ENCODE measurements at places on chromosomes 7 and 10.

DNA sequence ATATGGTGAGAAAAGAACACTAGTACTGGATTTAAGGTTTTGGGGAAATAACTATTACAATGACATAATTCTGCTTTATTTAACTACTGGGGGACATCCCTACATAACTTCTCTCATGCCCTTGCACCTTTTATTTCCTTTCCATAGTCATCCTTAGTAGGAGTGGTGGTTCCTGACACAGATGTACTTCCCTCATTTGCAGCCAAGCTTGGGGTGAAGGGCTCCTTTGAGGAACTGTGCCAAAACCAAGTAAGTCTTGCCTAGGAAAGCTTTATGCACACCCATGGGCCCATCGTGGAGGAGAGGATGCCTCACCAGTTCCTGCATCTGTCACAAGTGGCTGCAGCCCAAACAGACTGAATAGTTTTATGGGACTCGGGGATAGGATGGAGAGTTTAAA lies 20.6 kb downstream of the ZDHHC6 start:
- no peak for DNase-seq

DNA sequence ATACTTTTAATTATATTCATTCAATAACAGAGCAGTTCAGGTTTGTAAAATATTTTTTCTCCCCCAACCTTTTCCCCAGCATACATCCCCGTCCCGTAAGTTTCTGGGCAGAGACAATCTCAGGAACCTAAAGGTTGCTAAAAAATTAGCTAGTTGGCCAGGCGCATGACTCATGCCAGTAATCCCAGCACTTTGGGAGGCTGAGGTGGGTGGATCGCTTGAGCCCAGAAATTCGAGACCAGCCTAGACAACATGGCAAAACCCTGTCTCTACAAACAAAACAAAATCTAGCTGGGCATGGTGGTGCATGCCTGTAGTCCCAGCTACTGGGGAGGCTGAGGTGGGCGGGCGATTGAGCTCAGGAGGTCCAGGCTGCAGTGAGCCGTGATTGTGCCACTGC lies 40.2 kb downstream of the TCF7L2 start:
- no peak for DNase-seq

GRCh38 chr10:133358162-133358924 lies 524 bp upstream of the FUOM start:
- DNase-seq: no peak

DNA sequence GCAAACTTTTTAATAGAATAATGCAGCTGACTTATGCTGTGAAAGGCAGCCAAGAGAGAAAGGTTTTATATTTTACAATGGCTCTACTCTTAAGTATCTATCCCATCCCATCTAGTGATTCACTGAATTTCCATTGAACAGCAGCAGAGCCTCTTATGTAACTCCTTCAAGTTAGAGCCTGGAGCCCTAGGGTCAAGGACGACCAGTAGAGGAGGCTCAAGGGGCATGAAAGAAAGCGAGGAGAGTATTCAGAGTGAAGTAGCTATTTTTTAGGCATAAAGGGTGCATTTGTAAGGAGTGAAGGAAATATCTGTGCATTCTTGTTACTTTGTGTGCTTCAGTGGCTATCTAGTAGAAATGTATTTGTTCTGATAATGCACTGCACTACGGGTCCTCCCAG lies 180.2 kb upstream of the TPK1 start:
- DNase-seq: no peak

GRCh38 chr7:131294553-131294952 lies 33.1 kb upstream of the MKLN1 start:
- DNase-seq: no peak
